ENCODE measurements at places on chromosomes 13 and 19.

DNA sequence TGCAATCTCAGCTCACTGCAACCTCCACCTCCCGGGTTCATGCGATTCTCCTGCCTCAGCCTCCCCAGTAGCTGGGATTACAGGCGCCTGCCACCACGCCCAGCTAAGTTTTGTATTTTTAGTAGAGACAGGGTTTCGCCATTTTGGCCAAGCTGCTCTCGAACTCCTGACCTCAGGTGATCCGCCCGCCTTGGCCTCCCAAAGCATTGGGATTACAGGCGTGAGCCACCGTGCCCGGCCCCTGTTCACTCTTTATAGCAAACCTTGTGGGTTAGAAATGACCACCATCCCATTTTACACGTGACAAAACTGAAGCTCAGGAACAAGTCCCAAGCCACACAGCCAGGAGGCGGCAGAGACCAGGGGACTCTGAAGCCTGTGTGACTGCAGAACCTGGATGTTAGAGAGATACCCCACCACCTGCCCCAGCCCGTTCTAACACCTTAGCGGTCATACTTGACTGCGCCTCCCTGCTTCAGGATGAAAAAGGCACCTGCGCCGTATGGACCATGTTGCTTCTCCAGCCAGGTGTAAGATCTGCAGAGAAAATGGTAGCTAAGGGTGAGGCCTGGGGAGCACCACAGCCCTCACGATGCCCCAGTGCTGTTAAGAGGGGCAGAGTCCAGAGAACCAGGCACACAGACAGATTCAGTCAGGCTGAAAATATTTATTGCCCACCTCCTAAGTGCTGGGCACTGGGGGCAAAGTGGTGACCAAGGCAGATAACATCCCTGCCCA is 3.6 kb downstream of the DMAC2 start:
- DNase-seq, result no peak

GRCh38 chr13:25678398-25678797 is 306.6 kb downstream of the ATP8A2 start:
- DNase-seq, result no peak

- no peak for DNase-seq
These were observed 11.9 kb upstream of the ZNF549 start for GRCh38 chr19:57515255-57515654.

DNA sequence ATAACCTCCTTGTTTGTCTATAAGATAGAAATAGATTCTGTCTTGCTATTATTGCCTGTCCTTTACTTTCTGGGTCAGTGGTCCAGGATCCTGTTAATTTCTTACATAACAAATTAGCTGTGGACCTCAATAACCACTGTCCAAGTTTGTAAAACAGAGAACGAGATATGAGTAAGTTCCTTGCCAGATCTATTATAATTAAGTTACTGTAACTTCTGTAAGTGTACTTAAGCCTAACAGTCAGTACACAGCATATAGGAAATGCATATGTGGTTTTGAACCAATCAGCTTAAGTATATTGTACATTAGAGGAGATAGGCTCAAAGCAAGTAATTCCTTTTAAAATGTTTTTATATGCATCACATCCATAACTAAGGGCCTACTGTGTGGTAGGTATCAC is 34.9 kb downstream of the HTR2A start:
- DNase-seq, result no peak

GRCh38 chr13:40346592-40346991 is 319.8 kb downstream of the FOXO1 start:
- DNase-seq, result no peak

DNA sequence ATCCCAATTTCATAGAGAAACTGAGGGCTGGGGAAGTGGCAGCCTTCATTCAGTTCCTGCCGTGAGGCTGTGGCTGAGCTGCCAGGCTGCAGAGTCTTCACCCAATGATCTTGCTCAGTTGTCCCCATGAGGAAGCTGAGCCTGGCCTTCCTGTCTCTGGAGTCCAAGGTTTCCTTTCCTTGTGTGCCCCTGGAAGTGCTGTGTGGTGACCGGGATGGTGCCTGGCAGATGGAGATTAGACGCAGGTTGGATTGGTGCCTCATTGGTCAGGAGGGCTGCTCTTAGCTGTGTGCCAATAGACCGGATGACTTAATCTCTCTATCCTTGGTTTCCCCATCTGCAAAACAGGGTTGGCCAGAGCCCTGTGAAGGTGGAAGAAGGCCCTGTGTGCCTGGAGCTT is 24.6 kb downstream of the DNM2 start:
- no peak for DNase-seq

GRCh38 chr13:39411511-39411910 is 191.5 kb downstream of the LHFPL6 start:
- no peak for DNase-seq

DNA sequence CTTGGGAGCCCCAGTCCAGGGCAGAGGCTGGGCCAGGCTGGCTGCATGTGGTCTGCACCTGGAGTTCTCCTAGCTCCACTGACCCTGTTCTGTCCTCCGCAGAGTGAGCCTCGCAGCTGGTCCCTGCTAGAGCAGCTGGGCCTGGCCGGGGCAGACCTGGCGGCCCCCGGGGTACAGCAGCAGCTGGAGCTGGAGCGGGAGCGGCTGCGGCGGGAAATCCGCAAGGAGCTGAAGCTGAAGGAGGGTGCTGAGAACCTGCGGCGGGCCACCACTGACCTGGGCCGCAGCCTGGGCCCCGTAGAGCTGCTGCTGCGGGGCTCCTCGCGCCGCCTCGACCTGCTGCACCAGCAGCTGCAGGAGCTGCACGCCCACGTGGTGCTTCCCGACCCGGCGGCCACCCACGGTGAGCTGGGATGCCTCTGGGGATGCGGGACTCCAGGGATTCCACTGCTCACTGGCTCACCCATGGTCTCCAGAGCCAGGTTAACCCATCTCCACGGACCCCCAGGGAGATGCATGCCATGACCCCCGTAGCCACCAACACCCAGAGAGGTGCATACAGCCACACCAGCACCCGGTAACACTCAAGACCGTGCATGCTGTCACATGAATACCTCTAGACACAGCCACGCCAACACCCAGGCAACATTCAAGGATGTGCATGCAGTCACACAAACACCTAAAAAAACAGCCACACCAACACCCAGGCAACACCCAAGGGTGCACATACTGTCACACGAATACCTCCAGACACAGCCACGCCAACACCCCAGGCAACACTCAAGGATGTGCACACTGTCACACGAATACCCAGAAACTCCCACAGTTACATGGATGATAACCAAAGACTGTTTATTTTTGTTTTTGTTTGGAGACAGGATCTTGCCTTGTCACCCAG is 8.2 kb downstream of the PKN1 start:
- no peak for DNase-seq

DNA sequence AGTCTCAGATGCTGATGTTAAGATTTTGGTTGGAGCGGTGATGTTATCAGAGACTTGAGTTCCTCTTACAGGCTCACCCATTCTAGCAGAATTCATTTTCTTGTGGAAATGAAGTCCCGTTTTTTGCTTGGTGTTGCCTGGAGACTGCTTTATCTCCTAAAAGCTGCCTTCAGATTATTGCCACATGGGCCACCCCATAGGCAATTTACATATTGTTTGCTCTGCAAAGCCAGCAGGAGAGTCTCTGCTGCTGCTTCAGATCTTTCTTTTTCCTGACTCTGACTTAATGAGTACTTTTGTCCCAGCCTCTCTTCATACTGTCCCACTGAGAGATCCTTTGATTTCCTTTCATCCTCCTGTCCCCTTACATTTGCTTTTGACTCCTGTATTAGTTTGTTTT is 114.6 kb downstream of the TDRD3 start:
- DNase-seq, result no peak

GRCh38 chr19:31938675-31939074 is 406.7 kb upstream of the ZNF507 start:
- DNase-seq, result no peak

GRCh38 chr13:26034018-26034417 is 17.8 kb downstream of the SHISA2 start:
- no peak for DNase-seq

DNA sequence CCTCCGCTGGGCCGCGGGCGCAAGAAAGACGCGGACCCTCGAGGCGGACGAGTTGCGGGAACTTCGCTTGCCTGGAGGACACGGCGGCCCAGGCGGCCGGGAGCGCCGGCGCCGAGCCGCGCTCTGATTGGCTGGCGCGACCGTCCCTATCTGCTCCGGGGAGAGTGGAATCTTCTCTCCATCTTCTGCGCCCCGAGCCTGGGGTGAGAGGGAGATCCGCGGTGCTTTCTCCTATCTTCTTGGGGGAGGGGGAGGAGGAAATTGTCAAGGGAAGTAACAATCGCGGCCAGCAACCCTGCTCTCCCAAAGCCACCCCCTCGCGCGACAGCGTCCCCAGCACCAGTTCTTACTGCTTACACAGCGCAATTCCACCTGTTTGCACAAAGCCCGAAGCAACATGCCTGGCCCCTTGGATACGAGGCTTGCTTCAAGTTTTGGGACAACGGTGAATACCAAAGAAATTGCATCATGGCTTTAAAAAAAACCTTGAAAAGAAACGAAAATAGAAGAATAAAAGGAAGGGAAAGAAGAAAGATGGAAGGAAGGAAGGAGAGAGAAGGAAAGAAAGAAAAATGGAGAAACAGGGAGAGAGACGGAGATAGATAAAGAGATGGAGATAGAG is 4.8 kb downstream of the SOX21 start:
- DNase-seq, result peak; percentile 35

- DNase-seq, result no peak
These were observed 1211.1 kb upstream of the PCDH20 start for GRCh38 chr13:62626771-62627170.

GRCh38 chr19:51394050-51394836 is 3.9 kb upstream of the C19orf84 start:
- DNase-seq, result peak; percentile 97

DNA sequence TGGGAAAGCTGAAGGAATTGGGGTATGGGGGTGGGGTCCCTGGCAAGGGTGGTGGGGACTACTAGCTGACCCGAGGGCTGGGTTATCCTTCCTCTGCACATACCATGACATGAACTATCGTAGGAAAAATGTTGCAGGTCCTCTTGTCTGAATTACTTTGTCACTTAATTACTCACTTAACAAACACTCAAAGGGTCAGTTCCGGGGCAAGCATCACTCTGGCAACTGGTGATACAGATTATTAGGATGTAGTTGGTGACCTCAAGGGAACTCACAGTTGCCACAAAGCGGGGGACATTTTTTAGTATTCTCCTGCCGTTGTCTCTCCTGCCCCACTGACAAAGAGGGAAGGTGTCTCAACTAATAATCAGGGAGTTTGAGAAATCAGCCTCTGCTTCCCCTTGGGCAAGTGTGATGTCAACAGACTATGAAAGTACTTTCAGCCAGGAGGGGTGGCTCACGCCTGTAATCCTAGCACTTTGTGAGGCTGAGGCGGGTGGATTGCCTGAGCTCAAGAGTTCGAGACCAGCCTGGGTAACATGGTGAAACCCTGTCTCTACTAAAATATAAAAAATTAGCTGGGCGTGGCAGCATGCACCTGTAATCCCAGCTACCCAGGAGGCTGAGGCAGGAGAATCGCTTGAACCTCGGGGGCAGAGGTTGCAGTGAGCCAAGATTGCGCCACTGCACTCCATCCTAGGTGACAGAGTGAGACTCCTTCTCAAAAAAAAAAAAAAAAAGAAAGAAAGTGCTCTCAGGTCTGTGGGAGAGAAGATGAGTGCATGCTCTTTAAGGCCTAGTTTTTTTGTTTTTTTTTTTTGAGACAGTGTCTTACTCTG is 10.3 kb downstream of the DNAJB1 start:
- no peak for DNase-seq

DNA sequence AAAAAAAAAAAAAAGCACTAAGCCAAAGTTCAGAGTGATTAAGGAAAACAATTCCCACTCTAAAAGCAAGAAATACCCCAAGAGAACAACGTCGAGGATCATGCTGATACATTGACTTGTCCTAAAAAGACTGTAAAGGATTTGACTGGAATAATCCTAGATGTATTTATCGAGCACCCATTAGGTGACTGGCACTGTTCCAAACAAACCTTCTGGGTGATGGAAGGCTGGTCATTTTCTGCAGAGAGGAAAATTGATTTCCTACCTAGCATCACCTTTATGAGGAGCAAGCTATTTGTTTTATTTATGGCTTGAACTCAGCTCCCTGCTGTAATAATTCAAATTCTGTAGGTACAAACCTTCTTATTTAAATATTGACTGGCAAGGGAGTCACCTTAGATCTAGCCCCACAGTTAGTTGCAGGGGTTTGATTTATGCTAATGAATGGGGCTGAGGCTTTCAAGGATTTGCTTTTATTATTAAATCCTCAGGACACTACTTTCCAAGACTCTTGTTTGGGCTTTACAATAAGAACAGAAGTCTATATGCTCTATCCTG is 471.0 kb downstream of the OLFM4 start:
- peak; percentile 5 for DNase-seq

GRCh38 chr13:55219538-55219937 is 1921.2 kb upstream of the PRR20A start:
- DNase-seq, result no peak

DNA sequence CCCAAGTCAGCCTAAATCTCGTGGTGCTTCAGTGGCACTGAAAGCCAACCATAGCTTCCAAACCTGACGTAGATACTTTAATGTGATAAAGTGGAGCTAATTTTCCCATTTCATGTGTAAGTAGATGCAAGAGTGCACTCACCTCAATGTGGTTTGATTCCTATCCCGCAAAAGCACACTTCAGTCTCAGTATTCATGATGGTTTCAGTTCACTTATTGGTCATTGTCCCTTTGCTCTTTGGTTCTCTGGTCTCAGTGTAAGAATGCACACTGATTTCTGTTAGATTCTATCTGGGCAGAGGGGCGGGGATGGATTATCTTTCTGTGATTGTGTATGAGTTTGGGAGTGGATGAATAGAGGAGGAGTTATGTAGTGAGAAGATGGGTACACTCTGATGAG is 340.6 kb downstream of the KCNRG start:
- DNase-seq, result no peak

- DNase-seq, result peak; percentile 94
These were observed 12.8 kb downstream of the FUT6 start for GRCh38 chr19:5826531-5827341.

DNA sequence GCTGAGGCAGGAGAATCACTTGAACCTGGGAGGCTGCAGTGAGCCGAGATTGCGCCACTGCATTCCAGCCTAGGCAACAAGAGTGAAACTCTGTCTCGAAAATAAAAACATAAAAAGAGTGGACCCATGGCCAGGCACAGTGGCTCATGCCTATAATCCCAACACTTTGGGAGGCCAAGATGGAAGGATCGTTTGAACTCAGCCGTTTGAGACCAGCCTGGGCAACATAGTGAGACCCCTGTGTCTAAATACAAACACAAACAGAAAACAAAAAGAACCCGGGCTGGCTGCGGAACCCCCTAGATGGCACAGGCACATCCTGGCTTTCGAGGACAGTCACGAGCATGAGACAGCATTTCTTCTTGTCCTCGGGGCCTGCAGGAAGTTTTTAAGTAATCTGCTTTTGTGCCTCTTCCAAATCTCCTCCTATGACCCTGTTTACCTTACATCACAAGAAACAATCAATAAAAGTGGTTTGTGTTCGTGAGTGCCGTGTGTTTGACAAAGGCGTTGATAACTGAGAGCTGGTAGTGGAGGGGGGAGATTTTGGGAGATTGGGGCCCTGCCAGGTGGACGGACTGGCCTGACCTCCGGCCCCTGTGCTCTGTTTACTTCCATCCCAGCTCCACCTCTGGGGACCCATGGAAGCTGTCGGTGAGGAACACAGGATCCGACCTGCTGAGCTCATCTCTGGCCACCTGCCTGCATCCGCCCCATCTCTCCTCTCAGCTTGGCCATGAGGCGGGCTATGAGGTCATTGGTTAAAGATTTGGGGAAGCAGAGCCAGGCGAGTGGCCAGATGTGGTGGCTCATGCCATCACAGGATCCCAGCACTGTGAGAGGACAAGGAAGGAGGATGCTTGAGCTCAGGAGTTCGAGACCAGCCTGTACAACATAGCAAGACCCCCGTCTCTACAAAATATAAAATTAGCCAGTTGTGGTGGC is 5.9 kb upstream of the GDF15 start:
- no peak for DNase-seq

GRCh38 chr13:25085125-25085742 is 10.7 kb upstream of the PABPC3 start:
- peak; percentile 75 for DNase-seq
